ENCODE measurements at places on chromosomes 11 and 22. TPM values are rescaled to one million over a fixed set of nuclear protein-coding genes. Genes with fewer than 3 reads are reported as not detected.

GRCh38 chr22:30612789-30613188 is 5.8 kb downstream of the TCN2 start:
- DNase-seq: no peak

DNA sequence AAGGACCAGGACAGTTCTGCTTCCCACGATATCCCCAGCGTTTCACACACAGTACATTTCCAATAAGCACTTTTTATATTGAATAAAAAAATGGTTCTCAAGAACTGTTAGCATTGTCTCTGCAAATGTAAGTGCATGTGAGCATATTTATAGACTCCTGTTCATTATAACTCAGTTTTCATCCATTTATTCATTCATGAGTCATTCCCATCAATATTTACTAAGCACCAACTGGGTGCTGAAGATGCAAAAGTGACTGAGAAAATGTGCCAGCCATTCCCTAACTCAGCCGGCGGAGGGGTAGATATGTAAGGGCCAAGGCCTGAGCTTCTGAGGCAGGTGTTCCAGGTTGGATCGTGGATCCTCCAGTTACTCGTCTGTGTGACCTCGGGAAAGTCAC is 64.8 kb downstream of the CACNG2 start:
- no peak for DNase-seq

GRCh38 chr11:27421819-27422494 is 50.6 kb downstream of the LGR4 start:
- no peak for DNase-seq

MRGPRE gene
- total RNA-seq: not detected

DNA sequence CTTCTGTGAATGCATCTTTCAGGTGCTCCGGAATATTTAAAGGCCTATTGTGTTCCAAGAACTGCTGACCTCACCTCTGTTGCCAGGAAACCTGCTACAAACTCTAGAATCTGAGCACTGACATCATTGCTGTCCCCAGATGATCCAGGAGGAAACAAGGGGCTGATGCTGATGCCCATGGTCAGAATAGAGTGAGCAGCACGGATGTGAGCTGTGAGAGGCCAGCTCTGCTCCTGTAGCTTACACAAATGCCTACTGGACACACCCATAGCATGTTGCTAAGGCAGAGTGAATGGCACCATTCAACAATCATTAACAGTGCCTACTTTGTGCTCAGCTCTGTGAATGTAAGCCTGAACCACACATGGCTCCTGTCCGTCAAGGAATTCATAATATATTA is 276.7 kb upstream of the API5 start:
- no peak for DNase-seq

DNA sequence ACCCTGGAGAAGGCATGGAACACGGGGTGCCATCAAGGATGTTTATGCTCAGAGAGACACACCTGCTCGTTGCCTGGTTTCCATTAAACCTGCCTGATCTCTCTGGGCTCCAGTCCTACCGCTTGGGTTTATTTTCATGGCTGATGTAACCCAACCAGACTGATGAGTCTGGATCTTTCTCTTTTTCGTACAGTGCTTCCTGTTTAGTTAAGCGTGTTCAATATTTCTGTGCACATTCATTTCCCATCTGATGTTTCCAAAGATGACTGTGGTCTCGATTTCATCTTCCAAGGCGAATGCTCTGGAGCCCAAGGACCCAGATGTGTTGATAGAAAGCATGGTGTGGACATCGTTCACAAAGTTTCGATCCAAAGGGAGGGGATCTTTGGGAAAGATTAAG is 84.3 kb downstream of the SNX19 start:
- no peak for DNase-seq

- DNase-seq: no peak
Measured at GRCh38 chr11:9851366-9851765, 187.5 kb downstream of the SWAP70 start.

- DNase-seq: no peak
Measured at GRCh38 chr11:125929445-125930075, 16.3 kb upstream of the VSIG10L2 start.

- DNase-seq: no peak
Measured at GRCh38 chr11:111870522-111870885, 877 bp downstream of the ALG9 start.

WNT11 gene
- total RNA-seq: 0.76 TPM

SCO2 gene
- 1.3 TPM for total RNA-seq

GRCh38 chr11:35107861-35108260 is 31.1 kb upstream of the CD44 start:
- DNase-seq: no peak

LGR4 gene
- 28.5 TPM for total RNA-seq

GRCh38 chr11:79066456-79067351 is 374.1 kb downstream of the TENM4 start:
- no peak for DNase-seq

- DNase-seq: no peak
Measured at GRCh38 chr11:44539971-44540370, 25.5 kb upstream of the CD82 start.

GRCh38 chr11:16469968-16470367 is 113.6 kb upstream of the SOX6 start:
- no peak for DNase-seq

DNA sequence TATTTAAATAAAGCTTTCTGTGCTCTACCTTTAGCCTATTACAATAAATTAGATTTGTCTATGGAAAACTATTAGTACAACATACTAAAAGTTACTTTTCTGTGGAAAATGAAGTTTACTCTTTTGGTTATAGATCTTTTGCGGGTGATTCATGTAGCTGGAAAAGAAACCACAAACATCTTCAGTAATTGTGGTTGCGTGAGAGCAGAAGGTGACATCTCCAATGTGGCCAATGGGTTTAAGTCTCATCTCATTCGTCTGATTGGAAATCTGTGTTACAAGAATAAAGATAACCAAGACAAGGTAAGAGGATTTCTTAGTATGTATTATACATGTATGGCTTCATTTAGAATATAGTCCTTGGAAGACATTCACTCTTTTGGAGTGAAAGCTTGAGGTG is 68.6 kb downstream of the ATXN10 start:
- DNase-seq: no peak

OR52I1 gene
- not detected for total RNA-seq

- no peak for DNase-seq
Measured at GRCh38 chr22:37175414-37176281, 12.4 kb downstream of the C1QTNF6 start.

DNA sequence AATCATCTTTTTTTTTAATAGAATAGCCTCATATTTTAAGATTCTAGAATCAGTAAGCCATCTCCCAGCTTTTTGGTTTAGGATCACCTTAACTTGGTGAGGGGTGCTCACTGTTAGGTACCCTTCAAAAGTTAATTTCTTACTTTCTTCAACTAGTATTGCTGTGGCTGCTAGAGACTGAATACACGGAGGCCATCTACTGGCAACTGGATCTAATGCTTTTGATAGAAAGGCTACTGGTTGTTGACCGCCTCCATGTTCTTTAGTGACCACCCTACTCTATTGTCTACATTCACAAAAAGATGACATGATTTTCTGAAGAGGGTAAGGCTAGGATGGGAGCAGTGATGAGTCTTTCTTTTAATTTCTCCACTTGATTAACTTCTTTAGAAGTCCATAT is 16.7 kb upstream of the ALDH3B2 start:
- DNase-seq: no peak
